ENCODE measurements at places on chromosomes 5 and 9. TPM values are rescaled to one million over a fixed set of nuclear protein-coding genes. Genes with fewer than 3 reads are reported as not detected.

Gene FAF2
- total RNA-seq, result 48.7 TPM

Gene RLN2
- not detected for total RNA-seq

DNA sequence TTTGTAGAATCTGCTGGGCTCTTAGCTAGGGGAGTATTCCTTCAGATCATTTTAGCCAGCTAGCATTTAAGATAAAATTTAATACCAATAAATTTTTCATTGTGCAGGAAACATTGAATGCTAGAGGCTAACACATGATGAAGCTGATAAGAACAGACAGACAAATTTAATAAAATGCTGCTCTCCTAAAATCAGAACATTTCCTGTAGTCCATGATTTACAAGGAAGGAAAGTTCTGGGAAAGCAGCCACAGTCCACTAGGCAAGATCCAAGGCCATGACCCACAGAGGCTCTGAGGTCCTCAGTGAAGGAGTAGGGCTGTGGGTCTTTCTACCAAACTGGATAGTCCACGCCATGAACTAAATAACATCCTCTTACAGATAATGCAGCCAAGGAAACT, 253.0 kb downstream of the ICE1 start:
- no peak for DNase-seq
- H3K27me3 ChIP-seq, result no peaks in the 10 kb centered on the region
- no peak overlapping the region for H3K27ac ChIP-seq
- no peaks in the 10 kb centered on the region for H3K36me3 ChIP-seq

Gene SPINK13
- not detected for total RNA-seq

Gene C9orf50
- not detected for total RNA-seq

Gene GHR
- total RNA-seq, result 1.6 TPM

Gene FOXI1
- not detected for total RNA-seq

- H3K4me1 ChIP-seq, result peaks cover 8% of the 10 kb centered on the region
- peak overlapping the region; percentile 69 for H3K4me3 ChIP-seq
- DNase-seq, result no peak
- H3K27me3 ChIP-seq, result peaks cover 26% of the 10 kb centered on the region
- H3K36me3 ChIP-seq, result no peaks in the 10 kb centered on the region
These were observed 697 bp downstream of the SLC1A1 start for GRCh38 chr9:4490705-4491625.

DNA sequence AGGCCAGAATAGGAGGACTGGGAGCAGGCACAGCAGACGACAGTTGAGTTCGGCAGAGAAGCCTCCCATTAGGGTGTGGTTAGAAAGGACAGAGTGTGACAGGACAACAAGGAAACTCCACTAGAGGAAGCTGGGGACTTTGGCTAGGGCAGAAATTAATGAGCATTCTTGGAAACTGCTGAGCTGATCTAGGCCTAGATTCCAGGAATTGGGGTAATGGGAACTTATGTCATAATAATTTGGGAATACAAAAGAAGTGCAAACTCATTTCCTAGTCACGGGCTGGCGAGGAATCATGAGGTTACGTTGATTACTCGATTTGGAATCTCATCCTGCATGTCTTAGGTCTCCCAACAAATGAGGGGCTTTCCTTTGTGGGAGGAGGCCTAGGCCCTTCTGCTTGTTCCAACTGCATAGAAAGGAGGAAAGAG, 144.6 kb upstream of the RPS23 start:
- no peak for DNase-seq
- peaks cover 63% of the 10 kb centered on the region for H3K4me1 ChIP-seq
- peaks cover 5% of the 10 kb centered on the region for H3K27me3 ChIP-seq
- H3K4me3 ChIP-seq, result no peak overlapping the region
- no peaks in the 10 kb centered on the region for H3K36me3 ChIP-seq

DNA sequence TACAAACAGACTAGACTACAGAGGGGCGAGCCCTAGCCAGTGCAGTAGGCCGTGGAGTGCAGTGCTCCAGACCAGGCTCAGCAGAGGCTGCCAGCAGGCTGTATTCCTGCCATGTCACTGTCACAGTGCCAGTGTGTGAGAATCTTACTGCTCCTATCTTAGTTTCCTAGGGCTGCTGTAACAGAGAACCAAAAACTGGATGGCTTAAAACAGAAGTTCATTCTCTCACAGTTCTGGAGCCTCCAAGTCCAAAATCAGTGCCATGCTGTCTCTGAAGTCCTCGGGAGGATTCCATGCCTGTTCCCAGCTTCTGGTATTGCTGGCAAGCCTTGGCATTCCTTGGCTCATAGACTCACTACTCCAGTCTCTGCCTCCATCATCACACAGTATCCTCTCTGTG, 75.0 kb upstream of the SAP30L start:
- H3K4me1 ChIP-seq, result peaks cover 79% of the 10 kb centered on the region
- H3K27ac ChIP-seq, result peak overlapping the region; percentile 87
- peaks cover 24% of the 10 kb centered on the region for H3K36me3 ChIP-seq
- no peak overlapping the region for H3K4me3 ChIP-seq

DNA sequence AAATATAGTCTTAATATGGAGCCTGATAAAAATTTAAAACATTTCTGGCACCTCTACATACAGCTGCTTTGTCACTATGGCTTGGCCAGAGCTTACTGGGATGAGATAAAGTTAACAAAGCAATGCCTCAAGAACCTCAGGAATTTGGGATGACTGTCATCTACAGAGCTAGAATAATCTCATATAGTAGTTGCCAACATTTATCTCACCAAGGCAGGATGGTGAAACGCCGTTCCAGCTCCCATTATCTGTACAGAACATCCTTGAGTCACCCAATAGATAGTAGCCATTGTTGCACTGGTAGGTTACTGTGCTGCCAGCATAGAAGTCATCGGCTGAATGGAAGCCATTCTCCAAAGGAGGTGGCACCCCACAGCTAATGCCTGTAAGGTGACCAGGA, 94.6 kb upstream of the TXNDC8 start:
- H3K4me1 ChIP-seq, result no peaks in the 10 kb centered on the region
- peak; percentile 65 for DNase-seq
- H3K4me3 ChIP-seq, result no peak overlapping the region
- H3K27ac ChIP-seq, result no peak overlapping the region

DNA sequence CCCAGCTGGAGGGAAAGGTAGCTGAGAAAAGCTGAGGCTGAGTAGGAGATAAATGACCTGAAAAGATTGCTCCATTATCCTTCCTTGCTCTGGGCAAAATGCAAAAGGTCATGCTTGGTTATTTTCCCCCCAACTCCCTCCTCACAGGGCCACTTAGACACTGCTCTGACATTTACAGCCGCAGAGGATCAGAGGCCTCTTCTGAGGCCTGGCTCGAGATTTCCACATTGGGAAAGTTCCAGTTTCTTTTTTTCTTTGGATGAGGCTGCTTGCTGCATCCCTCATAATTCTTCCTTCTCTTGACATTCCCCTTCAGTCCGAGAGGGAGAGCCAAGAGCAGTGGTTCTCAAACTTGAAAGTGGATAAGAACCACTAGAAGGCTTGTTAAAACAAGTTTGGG, 60.1 kb upstream of the HSPA9 start:
- no peak overlapping the region for H3K27ac ChIP-seq
- peaks cover 10% of the 10 kb centered on the region for H3K4me1 ChIP-seq
- no peaks in the 10 kb centered on the region for H3K36me3 ChIP-seq

- no peak for DNase-seq
- H3K4me3 ChIP-seq, result no peak overlapping the region
- no peak overlapping the region for H3K27ac ChIP-seq
- no peaks in the 10 kb centered on the region for H3K27me3 ChIP-seq
- H3K4me1 ChIP-seq, result peaks cover 15% of the 10 kb centered on the region
These were observed 92.2 kb upstream of the SARDH start for GRCh38 chr9:133830310-133830709.

Gene ANKRD31
- total RNA-seq, result not detected

- DNase-seq, result no peak
- no peak overlapping the region for H3K27ac ChIP-seq
- peaks cover 10% of the 10 kb centered on the region for H3K27me3 ChIP-seq
- no peaks in the 10 kb centered on the region for H3K36me3 ChIP-seq
- no peaks in the 10 kb centered on the region for H3K4me1 ChIP-seq
These were observed 9.1 kb upstream of the C1QTNF2 start for GRCh38 chr5:160379511-160379910.

DNA sequence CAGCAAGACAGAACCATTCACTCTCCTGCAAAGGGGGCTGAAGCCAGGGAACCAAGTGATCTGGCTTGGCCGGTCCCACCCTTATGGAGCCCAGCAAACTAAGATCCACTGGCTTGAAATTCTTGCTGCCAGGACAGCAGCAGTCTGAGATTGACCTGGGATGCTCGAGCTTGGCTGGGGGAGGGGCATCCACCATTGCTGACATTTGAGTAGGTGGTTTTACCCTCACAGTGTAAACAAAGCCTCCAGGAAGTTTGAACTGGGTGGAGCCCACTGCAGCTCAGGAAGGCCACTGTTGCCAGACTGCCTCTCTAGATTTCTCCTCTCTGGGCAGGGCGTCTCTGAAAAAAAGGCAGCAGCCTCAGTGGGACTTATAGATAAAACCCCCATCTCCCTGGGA, 60.5 kb downstream of the TNFSF8 start:
- peaks cover 8% of the 10 kb centered on the region for H3K36me3 ChIP-seq
- no peak for DNase-seq

DNA sequence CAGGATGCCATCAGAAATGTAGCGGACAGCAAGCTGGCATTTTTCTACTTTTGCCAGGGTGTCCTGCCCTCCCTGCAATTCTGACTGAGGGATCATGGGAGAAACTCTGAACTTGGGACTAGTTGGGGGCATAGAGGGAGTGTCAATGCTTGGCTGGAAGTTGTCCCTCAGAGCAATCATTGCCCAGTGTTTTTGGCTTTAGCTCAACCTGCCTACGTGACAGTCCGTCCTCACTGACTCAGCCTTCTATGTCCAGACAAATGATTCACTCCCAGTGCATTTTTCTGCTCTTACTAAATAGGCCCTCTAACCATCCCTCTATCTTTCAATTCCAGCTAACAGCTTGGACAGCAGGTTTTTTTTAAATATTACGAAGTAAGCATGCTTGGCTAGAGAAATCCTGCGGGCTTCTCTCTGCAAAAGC, 627.4 kb downstream of the TLR4 start:
- no peaks in the 10 kb centered on the region for H3K36me3 ChIP-seq
- no peak overlapping the region for H3K27ac ChIP-seq
- H3K4me3 ChIP-seq, result no peak overlapping the region
- H3K27me3 ChIP-seq, result no peaks in the 10 kb centered on the region
- no peaks in the 10 kb centered on the region for H3K4me1 ChIP-seq
